Stimulated activated CD4-positive, alpha-beta T cell treated with anti-CD3 and anti-CD28 coated beads, Interleukin-4, amount 100 ng/mL, for 4 hours (primary cell): ENCODE measurements at places on chromosomes 16 and 17.

GRCh38 chr17:18963126-18964017 is 11.4 kb downstream of the SLC5A10 start:
- DNase-seq, result no peak

DNA sequence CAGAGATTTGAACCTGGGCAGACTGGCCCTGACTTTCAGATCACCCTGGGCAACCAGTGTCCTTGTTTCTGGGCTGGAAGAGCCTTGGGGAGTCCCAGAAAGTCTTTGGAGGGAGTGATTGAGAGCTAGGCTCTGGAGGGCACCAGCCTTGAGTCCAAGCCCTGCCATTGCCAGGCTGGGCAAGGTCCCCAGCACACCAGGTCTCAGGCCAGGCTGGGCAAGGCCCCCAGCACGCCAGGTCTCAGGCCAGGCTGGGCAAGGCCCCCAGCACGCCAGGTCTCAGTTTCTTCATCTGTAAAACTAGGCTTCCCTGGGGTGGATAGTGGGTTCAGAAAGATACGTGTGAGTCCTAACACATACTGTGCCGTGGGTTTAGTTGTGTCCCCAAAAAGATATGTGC is 135.0 kb downstream of the IRF8 start:
- no peak for DNase-seq

DNA sequence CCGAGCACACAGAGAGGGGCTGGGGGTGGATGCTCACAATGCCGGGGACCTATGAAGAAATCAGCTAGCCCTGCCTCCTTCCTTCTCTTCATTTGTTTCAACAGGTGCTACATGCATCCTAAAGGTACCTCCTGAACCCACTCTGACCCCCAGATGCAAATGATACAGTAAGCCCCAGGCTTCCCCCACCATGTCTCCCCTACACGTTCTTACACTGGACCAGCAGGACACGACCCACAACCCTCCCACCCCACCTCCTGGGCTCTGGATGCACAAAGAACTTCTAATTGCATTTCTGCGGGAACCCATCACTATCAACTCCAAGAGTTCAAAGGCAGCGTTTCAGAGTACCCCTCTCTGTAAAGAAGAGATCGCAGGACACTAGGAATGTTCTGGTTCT is 2.1 kb downstream of the XYLT1 start:
- no peak for DNase-seq

DNA sequence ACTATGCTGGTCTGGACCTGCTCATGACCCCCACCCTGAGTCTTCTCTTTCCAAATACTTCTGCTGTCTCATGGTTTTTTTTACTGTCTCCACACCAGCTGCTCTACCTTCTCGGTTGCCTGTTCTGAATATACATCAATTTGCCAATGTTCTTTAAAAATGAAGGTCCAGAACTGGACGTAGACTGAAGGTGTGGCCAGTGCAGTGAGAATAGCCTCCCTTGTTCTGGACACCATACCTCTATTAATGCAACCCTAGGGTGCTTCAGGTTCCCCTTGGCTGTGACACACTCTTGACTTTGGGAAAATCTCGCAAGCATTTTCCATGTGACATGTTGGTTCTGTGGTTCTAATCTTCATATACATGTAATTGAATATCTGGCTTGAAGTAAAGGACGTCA is 15.3 kb upstream of the IL21R start:
- no peak for DNase-seq

DNA sequence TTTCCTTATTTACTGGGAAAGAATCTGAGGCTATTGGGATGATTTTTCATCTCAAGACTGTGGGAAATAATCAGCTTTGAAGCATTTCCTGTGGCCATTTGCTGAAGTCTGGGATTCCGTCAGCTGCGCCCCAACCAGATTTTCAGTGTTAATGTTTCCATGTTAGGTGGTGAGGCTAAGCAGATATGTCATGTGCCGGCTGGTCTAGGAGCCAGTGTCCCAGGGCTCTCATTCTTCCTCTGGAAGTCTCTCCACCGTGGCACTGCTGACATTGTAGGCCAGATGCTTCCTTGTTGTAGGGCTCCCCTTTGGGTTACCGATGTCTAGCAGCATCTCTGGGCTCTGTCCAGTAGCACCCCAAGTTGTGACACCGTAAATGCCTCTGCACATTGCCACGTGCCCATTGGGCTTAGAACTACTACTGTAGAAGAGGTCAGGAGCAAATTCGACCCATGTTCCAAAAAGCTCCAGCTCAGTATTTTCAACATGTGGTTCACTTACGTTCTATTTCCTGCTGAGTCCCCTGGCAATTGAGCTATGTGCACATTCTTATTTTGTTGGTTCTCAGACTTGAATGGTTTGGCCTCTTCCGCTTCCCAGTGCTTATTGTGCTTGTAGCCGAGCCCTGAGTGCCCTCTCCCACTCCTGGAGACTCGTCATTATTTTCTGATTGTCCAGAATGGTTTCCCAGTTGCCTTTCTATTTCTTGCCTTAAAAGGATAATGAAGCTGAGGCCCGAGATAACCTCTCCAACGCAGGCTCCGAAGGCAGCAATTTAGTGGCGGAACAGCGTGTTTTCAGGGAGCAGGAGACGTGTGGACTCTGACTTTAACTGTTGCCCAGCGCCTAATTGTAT is 82.2 kb downstream of the SPECC1 start:
- DNase-seq, result no peak

DNA sequence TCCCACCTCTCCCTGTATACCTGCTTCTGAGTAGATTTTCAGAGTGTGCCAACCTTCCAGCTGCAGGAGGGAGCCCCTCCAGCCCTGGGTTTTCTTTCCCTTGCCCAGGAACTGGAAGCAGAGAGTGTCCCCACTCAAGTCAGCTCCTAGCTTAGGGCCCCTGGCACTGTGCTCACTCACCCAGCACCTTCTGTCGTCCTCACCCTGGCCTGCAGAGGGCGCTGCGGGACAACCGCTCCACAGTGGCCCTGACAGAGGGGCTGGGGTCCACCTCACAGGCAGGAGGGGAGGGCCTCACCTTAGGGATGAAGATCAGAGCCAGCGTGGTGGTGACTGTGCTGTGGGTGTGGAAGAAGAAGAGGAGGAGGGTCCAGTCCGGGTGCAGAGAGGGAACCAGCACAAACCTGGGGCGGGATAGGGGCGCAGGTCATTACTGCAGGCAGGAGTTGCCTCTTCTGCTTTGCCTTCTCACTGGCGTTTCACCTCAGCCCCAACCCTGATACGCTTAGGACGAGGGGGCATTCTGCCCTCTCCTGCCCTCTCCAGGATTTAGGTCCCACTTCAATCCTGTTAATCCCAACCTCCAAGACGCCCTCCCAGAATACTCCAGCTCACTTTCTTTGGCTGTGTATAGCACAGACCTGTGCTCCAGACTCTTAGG is 10.0 kb downstream of the GPR179 start:
- no peak for DNase-seq

- DNase-seq, result no peak
Measured at GRCh38 chr17:2749058-2749783, at the start of gene CCDC92B. TSS of gene CCDC92B (minus strand) at chr17:2749652. CDS start at chr17:2735145, 14,507 bp downstream.

DNA sequence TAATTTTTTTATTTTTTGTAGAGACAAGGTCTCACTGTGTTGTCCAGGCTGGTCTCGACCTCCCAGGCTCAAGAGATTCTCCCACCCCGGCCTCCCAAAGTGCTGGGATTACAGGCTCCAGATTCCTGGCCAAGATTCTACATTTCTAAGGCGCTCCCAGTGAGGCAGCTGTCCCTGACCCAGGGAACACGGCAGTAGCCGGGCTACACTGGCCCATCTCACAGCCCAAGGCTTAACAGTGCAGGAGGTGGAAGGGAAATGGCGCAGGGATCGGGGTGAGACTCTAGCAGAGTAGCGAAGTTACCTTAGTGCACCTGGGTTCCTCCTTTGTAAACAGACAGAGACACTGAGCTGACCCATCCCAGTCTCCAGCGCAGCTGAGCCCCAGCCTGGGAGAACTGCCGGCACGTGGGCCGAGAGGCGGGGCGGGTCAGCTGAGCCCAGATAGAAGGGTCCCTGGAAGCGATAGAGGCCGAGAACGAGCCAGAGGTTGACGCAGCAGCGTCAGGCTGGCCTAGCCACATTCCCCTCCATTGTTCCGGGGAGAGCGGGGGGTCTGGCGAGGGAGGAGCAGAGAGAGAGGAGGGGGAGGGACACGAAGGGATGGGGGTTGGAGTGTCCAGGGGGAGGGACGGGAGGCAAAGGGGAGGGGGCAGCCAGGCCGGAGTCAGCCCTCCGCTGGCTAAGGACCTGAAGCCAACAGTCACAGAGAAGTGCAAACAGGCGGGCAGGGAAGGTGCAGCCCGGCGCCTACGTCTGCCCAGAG is 2.5 kb downstream of the CARHSP1 start:
- no peak for DNase-seq

GRCh38 chr16:471353-472198 is 46.1 kb downstream of the RAB11FIP3 start:
- DNase-seq, result no peak

DNA sequence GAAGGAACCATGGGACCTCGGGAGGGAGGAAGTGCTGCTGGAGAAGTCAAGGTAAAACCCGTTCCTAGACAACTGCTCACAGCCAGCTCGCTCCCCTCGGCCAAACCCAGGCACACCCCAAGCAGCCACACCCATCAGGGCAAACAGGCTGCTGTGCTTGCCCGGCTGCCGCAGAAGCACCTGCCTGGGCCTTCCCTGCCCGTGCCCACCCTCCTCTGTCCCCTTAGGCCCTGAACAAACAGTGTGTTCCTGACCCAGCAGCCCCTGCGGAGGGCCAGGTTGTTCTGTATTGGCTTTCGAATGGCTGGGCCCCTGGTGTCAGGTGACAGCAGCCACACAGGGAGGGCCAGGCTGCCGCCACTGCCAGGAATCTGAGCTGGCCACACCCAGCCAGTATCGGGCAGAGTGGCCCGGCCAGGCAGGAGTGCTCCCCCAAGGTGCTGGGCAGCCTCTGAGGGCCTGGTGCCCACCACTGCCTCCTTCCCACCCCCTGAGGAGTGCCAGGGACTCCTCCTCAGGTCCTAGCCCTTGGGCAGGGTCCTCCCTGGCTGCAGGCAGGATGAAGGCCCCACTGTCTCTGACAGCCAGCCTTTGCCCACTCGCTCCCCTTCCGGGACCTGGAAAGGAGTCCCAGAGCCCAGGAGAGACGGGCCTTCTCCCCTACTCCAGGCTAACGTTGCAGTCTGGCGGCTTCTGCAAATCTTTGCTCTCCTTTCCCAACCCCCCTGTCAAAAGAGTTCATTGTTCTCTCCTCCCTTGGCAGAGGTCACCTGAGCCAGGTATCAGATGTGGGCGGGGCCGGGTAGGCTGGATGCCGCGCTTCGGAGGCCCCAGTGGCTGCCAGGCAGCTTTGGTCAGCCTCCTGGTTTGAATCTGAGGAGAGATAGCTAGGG is 24.0 kb downstream of the LLGL2 start:
- no peak for DNase-seq

- no peak for DNase-seq
Measured at GRCh38 chr16:55976815-55977214, 101.6 kb upstream of the CES5A start.

- no peak for DNase-seq
Measured at GRCh38 chr16:10514369-10515055, 65.9 kb downstream of the EMP2 start.

DNA sequence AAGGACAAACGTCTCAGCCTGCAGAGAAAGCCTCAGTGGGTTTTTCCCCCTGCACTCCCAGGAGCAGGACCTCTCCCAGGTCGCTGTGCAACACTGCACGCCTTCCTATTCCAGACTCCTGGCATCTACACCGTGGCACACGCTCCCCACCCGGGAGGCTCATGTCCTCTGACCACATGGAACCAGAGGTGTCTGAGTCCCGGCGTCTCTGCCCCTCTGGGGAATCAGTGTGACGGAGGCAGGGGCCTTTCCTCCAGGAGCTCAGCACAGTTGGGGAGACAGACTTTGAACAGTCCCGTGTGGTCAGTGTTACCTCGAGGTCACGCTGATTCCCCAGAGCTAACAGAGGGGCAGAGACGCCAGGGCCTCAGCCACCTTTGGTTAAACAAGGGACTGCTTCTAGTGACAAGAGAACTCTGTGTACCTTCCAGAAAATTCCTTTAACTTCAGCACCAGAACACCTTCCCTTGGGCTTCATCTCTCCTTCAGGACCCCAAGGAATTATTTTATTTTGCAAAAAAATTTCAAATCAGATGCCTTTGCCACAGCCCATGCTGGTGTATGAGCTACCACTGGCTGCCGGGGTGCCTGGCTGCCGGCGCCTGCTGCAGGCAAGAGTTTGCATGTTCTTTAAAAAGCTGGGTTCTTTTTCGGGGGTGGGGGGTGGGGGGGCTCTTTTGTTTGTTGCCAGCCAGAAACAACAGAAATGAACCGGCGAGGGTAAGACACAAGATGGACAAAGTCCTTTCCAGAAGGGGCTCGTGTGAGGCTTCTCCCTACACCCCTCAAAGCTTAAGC is 6.6 kb downstream of the CANT1 start:
- DNase-seq, result no peak

DNA sequence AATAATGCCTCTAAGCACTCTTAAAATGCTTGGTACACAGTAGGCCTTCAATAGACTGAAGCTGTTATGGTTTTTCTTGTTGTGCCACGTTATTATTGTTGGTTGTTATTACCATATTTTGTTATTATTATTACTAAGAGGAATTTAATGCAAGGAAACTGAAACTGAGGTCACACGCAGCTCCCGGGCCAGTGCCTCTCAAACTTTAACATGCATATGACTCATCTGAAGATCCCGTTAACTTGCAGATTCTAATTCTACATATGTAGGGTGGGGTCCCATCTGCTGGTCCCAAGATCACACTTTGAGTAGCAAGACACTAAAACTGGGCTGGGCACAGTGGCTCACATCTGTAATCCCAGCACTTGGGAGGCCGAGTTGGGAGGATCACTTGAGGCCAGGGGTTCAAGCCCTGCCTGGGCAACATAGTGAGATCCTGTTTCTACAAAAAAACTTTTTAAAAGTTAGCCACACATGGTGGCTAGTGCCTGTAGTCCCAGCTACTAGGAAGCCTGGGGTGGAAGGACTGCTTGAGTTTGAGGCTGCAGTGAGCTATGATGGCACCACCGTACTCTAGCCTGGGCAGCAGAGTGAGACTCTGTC is 888 bp downstream of the ACSM5 start:
- no peak for DNase-seq

DNA sequence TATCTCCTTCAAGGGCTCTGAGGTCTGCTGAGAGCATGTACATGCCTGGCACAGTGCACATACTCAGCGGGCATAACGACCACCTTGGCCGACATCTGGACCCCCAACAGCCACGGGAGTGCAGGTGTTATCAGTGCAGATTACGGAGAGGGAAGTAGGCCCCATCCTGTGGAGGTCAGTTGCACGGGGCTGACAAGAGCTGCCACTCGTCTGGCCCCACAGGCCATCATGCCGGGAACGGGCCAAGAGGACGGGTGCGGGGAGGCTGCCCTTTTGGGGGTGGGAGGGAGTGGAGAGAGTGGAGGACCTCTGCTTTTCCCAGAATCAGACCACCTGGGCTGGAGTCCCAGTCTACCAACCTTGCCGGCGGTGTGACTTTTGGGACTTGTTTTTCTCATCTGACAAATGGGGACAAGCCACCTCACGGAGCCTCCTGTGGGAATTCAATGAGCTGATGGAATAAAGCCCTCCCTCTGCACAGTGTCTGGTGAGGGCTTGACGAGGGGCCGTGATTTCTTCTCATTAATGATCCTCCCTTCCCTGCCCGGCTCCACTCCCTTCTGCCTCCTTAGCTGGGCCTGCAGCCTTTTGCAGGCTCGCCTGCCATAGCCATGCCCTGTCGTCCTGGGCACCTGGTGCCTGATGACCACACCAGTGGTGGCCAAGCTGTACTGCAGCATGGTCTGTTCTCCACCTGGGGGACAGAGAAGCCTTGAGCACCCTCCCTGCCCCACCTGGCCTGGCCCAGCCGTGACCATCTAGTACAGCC is 4.6 kb downstream of the PRSS33 start:
- DNase-seq, result no peak

- no peak for DNase-seq
Measured at GRCh38 chr16:31005350-31006085, 4.9 kb downstream of the STX1B start.
